ENCODE measurements at places on chromosomes 5 and 9. TPM values are rescaled to one million over a fixed set of nuclear protein-coding genes. Genes with fewer than 3 reads are reported as not detected.

Gene PDE6A
- polyA plus RNA-seq, result not detected

Gene NDUFA8
- polyA plus RNA-seq, result 90.4 TPM

Gene OTULINL
- polyA plus RNA-seq, result 0.07 TPM

Gene DRD1
- polyA plus RNA-seq, result 0.11 TPM

Gene PRELID2
- polyA plus RNA-seq, result 5.4 TPM

DNA sequence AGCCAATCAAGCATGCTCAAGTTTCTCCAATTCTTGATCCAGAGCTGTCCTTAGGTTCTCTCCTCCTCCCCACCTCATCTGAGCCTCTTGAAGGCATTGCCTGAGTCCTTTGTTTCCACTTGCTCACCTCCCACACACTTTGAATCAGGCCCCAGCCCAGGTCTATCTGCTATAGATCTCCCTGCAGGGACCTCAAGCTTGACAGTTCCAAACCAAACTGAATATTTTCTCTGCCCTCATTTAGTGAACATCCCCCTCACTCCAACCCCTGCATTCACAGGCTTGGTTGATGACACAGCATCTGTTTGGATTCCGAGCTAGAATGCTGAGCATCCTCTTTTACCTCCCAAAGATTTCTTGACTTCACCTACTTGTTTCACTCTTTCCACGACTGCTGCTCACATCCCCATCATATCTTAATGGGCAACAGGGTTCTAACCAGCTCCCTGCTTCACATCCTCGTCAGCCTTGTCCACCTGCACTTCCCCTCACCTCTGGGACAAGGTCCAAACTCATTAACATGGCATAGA, 474.5 kb downstream of the ZSWIM6 start:
- DNase-seq, result no peak

DNA sequence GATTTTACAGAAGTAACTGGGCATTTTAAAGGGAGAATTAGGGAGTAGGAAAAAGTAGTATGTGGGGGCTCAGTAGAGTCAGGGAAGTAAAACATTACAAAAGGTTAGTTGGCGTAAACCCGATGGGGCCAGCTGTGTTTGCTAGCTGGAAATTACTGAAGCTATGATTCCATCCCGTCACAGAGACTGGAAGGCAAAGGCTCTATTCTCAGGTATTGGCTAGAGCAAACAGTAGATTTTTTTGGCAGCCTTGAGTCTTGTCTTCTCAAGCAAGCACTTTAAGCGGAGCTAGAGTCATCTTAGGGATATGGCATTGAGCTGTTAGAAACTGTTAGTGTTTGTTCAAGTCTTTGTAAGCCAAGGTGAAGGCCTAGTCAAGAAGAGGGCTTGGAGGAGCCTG, 121.5 kb downstream of the PAM start:
- no peak for DNase-seq

- no peak for DNase-seq
These were observed 11.3 kb downstream of the TMEM250 start for GRCh38 chr9:136107155-136107952.
